ENCODE measurements at places on chromosomes 3 and 15.

- no peak for DNase-seq
Measured at GRCh38 chr3:39108200-39108710, 775 bp downstream of the TTC21A start.

DNA sequence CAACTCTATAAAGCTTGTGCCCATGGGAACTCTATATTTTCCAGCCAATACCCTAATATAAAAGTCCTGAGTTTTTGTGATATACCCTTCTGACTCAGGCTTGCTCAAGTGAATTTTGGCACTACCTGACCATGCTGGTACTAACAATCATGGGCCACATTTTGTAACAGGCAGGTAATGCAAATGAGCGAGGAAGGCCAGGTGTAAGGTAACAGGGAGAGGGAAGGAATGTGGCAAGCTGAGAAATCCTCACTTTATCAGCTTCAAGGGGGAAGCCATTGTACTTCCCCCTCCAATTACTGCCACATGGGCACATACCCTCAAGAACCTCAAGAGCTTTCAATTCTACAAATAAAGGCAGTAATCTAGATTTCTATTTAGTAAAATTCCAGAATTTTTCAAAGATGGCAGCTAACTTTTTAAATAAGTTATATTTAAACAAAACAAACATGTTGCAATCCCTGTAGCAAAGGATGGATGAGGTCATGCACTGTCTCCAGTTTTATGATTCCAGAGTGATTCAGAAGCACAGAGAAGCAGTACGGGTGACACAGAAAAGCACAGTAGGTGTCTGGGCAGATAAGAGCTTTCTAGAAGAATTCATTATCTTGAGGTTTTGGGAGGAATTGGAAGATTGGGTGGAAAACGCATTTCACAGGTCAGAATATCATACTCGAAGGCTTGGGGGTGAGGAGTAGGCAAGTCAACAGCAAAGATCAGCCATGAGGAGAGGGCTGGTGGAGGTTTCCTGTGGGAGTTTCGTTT, 87.6 kb downstream of the FOXP1 start:
- no peak for DNase-seq

DNA sequence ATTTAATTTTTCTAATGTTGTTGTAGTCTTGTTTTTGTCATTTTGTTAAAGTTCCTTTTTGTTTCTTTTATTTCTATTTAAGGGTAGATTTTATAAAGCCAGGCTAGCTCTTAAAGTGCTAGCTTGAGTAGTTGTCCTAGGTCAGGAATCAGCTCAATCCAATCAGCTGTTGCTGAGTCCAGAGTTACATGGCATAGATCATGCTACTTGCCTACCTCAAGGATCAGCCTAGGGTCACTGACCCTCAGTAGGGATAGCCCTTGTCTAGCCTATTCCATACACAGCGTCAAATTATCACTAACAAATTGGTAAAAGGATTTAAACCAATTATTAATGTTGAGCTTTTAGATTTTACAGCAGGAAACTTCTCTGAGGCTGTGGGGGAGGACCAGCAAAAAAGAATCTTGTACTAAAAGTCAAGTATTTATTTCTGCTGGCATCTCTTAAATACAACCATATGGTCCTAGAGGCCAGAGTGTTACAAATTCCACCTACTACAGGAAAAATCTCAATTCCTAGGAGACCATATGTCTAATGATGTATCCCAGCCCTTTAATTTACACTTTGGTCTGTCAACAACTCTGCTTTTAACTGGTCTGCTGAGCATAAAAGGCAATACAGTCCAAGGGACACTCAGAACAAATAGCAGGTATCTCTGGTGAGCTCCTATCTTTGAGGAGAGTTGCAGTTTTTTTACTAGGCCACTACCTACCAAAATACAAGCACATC, 138.3 kb upstream of the PTPRG start:
- DNase-seq: no peak

- no peak for DNase-seq
Measured at GRCh38 chr3:25653322-25653721, 11.4 kb downstream of the TOP2B start.

DNA sequence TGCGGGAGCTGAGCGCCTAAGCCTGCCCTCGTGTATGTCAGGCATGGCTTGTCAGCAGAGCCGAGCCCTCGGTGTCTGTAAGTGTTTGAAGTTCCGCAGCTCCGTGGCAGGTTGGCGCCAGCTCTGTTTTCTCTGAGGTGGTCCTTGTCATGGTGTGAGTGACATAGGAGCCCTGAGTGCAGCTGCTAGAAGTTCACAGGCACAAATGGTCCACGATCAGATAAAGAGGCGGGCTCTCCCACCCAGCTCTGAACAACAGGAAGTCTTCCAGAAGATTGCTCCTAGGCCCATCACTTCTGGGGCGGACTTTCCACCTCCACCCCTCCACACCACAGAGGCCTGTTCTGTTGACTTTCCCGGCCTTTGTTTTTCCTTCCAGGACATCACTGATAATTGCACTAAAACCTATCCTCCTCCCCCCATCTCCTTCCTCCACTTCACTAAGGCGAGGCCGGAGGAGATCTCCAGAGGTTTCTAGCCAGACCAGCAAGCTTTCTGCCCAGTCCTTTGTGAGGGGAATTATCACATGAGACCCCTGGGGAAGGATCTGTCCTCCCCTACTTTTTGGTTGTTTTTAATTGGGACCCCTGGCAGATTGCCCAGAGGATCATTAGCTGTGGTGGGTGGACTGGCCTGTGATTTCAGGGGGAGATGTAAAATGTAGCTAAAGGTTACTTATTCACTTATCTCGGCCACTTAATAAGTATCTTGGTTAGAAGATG, 19.9 kb downstream of the ITPR1 start:
- DNase-seq: no peak

Measured in NCI-H2081 (cell line).